Psoas muscle (tissue), 8 donors: ENCODE measurements at places on chromosomes 6 and 20.

GRCh38 chr6:17361013-17361412 lies 32.4 kb upstream of the CAP2 start:
- no peak overlapping the region for H3K4me3 ChIP-seq
- no peaks in the 10 kb centered on the region for H3K36me3 ChIP-seq
- no peak overlapping the region for H3K27ac ChIP-seq
- DNase-seq: no peak
- H3K4me1 ChIP-seq: no peaks in the 10 kb centered on the region
- H3K27me3 ChIP-seq: no peaks in the 10 kb centered on the region

DNA sequence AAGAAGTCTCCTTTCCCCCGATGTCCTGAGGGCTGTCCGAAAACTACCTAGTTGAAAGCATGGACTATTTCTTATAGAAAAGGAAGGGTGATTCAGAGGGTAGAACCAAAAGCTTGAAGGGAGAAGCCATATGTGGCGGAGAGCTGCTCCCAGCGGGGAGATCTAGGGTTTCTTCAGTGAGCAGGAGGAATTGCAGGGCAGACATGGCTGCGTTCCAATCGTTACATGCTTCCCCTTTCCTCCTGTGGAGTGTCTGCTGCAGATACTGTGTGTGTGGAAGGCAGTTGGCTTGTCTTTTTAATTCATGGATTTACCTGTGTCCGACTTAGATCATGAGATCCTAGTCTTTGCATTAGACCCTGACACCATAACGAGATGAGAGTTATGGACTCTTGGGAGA lies 799.5 kb downstream of the QKI start:
- H3K4me3 ChIP-seq: no peak overlapping the region
- peaks cover 4% of the 10 kb centered on the region for H3K4me1 ChIP-seq
- H3K36me3 ChIP-seq: no peaks in the 10 kb centered on the region
- H3K27ac ChIP-seq: no peak overlapping the region
- no peak for DNase-seq

- no peak overlapping the region for H3K27ac ChIP-seq
- H3K4me3 ChIP-seq: no peak overlapping the region
- no peaks in the 10 kb centered on the region for H3K27me3 ChIP-seq
- DNase-seq: no peak
Measured at GRCh38 chr20:62342910-62343309, 24.2 kb downstream of the LAMA5 start.

DNA sequence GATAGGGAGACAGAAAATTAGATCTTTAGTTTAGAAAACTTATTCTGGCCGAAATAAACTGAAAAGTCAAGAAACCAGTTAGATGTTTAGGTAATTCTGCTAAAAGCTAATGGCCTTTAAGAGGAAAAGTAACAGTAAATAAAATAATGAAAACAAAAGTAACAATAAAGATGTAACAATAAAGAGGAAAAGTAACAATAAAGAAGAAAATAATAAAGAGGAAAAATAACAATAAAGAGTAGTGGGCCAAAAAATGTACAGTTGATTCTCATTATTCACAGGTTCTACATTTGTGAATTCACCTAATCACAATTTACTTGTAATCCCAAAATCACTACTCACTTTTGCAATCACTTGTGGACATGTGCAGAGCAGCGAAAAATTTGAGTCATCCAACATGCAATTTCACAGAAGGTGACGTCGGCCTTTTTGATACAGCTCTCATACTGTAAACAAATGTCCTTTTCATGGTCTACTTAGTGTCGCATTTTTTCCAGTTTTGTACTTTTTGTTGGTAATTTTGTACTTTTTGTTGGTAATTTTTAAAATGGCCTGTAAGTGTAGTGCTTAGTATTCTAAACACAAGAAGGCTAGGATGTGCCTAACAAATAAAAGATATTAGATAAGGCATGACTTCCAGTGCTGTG lies 24.0 kb downstream of the HBS1L start:
- peaks cover 53% of the 10 kb centered on the region for H3K36me3 ChIP-seq
- no peak for DNase-seq
- no peaks in the 10 kb centered on the region for H3K27me3 ChIP-seq
- no peaks in the 10 kb centered on the region for H3K4me1 ChIP-seq
- no peak overlapping the region for H3K4me3 ChIP-seq
- H3K27ac ChIP-seq: no peak overlapping the region

- H3K36me3 ChIP-seq: no peaks in the 10 kb centered on the region
- peaks cover 8% of the 10 kb centered on the region for H3K4me1 ChIP-seq
Measured at GRCh38 chr6:107488174-107488874, 1.6 kb upstream of the SOBP start.

DNA sequence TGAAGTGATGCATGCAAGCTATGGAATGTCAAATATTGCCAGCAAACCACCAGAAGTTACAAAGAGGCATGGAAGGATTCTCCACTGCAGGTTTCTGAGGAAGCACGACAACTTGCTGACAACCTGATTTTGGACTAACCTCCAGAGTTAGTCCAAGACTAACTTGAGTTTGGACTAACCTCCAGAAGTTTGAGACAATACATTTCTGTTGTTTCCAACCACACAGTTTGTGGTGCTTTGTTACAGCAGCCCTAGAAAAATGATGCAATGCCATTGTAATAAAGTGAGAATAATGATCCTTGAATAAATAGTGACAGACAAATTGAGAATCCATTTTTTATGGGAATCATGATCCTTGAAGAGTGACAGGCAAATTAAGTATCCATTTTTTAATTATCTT lies 169.9 kb upstream of the HDDC2 start:
- no peaks in the 10 kb centered on the region for H3K27me3 ChIP-seq
- H3K4me3 ChIP-seq: no peak overlapping the region
- no peak overlapping the region for H3K27ac ChIP-seq

DNA sequence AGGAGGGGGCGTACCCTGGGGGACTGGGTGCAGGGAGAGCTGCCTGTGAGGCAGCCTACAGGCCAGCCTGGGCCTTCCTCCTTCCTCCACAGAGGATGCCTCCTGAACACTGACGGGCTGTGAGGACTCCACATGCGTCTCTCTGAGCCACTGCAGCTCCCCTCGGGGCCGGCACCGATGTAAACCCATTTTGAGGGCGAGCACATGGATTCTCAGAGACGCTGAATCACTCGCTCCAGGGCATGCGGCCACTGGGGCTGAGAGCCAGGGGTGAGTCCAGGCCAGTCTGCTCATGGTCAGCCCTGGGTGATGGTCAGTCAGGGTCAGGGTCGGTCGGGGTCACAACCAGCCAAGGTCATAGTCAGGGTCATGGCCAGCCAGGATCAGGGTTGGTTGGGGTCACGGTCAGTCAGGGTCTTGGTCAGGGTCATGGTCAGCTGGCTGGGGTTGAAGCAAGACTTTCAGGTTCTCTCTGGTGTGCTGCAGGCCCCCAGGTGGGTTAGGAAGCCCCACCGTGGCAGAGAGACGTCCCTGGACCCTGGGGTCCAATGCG lies 14.7 kb upstream of the RBBP8NL start:
- H3K4me1 ChIP-seq: peaks cover 4% of the 10 kb centered on the region
- no peaks in the 10 kb centered on the region for H3K36me3 ChIP-seq
- no peak overlapping the region for H3K4me3 ChIP-seq
